HepG2 (cell line): ENCODE measurements at places on chromosomes 2 and 18. TPM values are rescaled to one million over a fixed set of nuclear protein-coding genes. Genes with fewer than 3 reads are reported as not detected.

- peak overlapping the region; percentile 96; the same call in 1 of the 2 replicates for H3K4me3 ChIP-seq
- DNase-seq = no peak
- no peak overlapping the region for H3K27ac ChIP-seq
- no peaks in the 10 kb centered on the region; the same call in 2 of the 3 replicates for H3K27me3 ChIP-seq
- H3K4me1 ChIP-seq = peaks cover 26% of the 10 kb centered on the region
- H3K36me3 ChIP-seq = no peaks in the 10 kb centered on the region
These were observed 1.4 kb upstream of the POLR1B start for GRCh38 chr2:112540906-112541305.

GRCh38 chr2:232321156-232321816 is 57.3 kb upstream of the ALPP start:
- 0 out of 2 replicates have a peak, but pooled peaks cover 1% of the 10 kb centered on the region for H3K36me3 ChIP-seq
- DNase-seq = no peak
- no peaks in the 10 kb centered on the region for H3K27me3 ChIP-seq
- H3K4me1 ChIP-seq = peaks cover 2% of the 10 kb centered on the region
- H3K27ac ChIP-seq = no peak overlapping the region

- DNase-seq = no peak
- no peak overlapping the region for H3K27ac ChIP-seq
- peaks cover 6% of the 10 kb centered on the region; the same call in 1 of the 2 replicates for H3K27me3 ChIP-seq
- no peaks in the 10 kb centered on the region for H3K4me1 ChIP-seq
- H3K36me3 ChIP-seq = no peaks in the 10 kb centered on the region
These were observed 50.0 kb upstream of the FAHD2A start for GRCh38 chr2:95352310-95353054.

- no peaks in the 10 kb centered on the region; the same call in 1 of the 2 replicates for H3K27me3 ChIP-seq
- no peak overlapping the region for H3K27ac ChIP-seq
- no peak for DNase-seq
- H3K4me3 ChIP-seq = no peak overlapping the region
- no peaks in the 10 kb centered on the region for H3K4me1 ChIP-seq
These were observed 208.7 kb downstream of the CLIP4 start for GRCh38 chr2:29323961-29324360.

GRCh38 chr2:95207111-95207961 is at the start of gene ZNF892:
Gene ZNF892, plus strand, starts transcription at chr2:95207521. Its CDS starts 295 bp downstream, at chr2:95207816.
- DNase-seq = peak; percentile 35
- no peaks in the 10 kb centered on the region; the same call in 2 of the 3 replicates for H3K27me3 ChIP-seq
- no peaks in the 10 kb centered on the region for H3K36me3 ChIP-seq
- no peaks in the 10 kb centered on the region for H3K4me1 ChIP-seq
- H3K4me3 ChIP-seq = peak within 1 kb of the TSS; percentile 57

DNA sequence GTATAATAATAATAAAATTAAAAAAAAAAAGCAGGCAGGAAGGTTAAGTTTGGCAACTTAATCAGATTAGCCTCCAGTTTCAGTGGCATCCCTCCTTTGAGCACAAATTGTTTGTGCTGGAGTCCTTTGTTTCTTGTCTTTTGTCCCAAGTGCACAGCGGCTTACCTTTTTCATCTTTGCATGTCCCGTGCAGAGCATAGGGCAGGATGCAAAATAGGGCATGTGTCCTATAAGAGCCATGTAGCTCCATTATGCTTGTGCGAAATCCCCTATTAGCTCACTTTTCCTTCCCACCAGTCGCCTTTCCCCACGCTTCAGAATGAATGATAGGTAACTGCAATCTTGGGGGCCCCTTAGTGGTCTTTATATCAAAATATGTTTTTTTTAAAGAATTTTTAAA is 216.8 kb downstream of the TSN start:
- no peak overlapping the region for H3K27ac ChIP-seq
- DNase-seq = no peak
- no peak overlapping the region for H3K4me3 ChIP-seq
- no peaks in the 10 kb centered on the region; the same call in 1 of the 2 replicates for H3K27me3 ChIP-seq

ALPG gene
- not detected in 2 replicates for total RNA-seq

SP140L gene
- 13.2 and 17.5 TPM in 2 replicates for total RNA-seq

GPBAR1 gene
- total RNA-seq = 0.09 TPM in 1 of 2 replicates, not detected in the other

LNPK gene
- 25.4 and 30.1 TPM in 2 replicates for total RNA-seq
